Calu3 (cell line): ENCODE measurements at places on chromosomes 2 and 18.

DNA sequence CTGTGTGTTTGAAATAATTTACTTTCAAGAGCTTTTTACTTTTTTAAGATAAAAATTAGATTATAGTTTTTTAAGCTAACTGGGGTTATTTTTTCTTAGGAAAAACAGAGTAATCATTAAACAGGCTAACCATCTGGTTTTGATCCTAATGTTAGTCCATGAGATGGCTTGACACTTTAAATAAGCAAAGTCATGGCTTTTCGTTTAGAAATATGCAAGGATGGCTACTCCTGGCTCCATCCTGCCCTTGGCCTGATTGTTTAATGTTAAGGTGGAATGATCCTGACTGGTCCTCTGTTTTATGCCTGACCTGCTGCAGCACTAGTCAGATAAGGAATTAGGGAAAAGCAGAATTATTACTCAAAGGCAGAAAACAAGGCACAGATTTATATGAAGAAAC is 39.7 kb upstream of the PNPT1 start:
- no peak for DNase-seq

- DNase-seq, result no peak
Observed at GRCh38 chr2:24048769-24049484, 614 bp upstream of the FKBP1B start.

DNA sequence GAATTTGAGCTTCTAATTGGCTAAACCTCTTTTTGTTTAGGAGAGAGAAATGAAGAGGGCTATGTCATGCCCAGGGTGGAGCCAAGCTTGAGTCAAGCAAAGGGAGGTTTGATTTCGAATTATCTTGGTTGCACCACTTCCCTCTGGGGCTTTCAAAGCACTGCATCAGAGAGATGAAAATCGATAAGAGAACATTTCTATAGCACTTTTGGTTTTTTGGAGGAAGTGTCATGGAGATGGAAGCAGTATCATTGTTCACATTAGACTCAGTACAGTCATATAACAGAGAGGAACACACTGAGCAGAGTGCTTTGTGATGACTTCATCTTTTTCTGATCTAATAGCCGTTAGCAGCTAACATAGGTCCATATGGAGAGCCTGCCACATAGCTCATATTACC is 120.3 kb upstream of the UXS1 start:
- no peak for DNase-seq

GRCh38 chr2:229922449-229923386 is at the start of gene FBXO36:
Gene FBXO36, plus strand, starts transcription at chr2:229922503. Its CDS starts 11 bp downstream, at chr2:229922514.
- DNase-seq, result peak; percentile 88

- peak; percentile 30 for DNase-seq
Observed at GRCh38 chr2:231191896-231192872, 6.2 kb upstream of the ARMC9 start.

- DNase-seq, result no peak
Observed at GRCh38 chr2:73069855-73070642, 1.5 kb downstream of the SFXN5 start.

GRCh38 chr2:215698566-215698965 is 262.7 kb upstream of the FN1 start:
- DNase-seq, result no peak

GRCh38 chr2:42841344-42841743 is 49.0 kb upstream of the HAAO start:
- no peak for DNase-seq

DNA sequence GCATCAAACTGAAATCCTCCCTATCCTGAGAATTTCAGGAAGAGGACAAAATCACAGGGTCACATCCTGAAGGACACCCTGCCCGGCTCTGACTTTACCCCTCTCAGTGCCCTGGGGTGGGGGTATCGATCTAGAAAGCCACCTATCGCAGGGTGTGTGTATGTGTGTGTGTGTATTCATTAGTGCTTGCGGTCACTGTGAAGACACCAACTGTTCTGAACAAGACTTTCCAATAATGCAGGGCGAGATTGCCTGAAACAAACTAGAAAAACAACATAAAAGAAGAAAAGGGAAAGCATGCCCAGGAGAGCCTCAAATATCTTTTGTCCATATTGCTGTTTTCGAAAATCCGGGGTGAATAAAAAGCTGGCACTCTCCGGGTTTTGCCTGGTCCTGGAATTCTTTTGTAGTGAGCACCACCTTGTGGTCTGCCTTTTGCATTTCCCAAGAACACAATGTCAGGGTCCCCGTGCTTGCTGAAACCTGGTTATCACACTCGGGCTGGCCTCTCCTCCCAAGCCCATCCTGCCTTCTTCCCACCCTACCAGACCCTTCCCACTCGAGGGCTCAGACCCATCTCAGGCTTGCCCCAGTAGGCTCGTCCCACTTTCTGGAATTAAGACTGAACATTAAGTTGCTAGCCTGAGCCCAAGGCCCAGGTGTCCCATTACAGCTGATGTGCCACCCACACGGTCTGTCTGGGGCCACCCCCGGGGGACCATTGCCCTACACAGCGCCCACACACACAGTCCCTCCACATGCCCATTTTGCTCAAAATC is 25.0 kb upstream of the COPS8 start:
- peak; percentile 66 for DNase-seq

- DNase-seq, result no peak
Observed at GRCh38 chr2:120466704-120467054, 120.7 kb downstream of the INHBB start.
